Activated T-cell treated with anti-CD3 and anti-CD28 coated beads for 48 hours (primary cell): ENCODE measurements at places on chromosomes 11 and 22.

DNA sequence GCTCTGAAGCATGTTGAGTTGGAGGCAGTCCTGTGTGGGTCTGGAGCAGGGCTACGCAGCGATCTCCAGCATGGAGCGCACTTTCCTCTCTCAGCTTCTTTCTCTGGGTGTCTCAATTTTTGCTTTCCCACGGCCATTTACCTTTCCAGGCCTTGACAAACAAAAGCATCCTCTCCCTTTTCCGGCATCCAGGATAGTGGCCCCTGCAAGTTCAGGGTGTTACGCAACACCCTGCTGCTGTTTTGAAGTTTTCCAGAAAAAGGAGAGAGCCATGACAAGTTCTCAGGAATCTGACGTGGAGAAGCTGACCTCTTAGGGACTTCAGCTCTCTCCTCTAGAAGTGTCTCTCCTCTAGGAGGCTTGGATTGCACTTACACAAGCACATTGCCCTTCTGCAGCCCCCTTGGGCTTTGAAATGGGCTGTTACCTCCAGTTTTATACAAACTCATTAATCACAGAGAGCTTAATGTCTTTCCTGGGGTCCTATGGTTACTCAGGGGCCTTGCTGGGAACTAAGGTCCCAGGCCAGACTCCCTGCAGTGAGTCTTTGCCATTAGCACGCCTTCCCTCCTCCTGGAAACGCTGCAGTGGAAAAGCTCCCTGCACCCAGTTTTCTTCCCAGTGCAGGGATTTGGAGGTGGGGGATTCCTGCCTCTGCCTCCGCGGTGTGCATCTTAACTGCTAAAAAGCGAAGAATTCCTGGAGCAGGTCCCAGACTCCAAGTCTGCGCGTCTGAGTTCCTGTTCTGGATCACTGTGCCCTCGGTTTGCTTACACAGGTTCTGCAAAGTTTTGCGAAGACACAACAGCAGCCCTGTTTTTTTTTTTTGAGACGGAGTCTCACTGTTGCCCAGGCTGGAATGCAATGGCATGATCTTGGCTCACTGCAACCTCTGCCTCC, 80.4 kb downstream of the BARX2 start:
- no peak for DNase-seq

DNA sequence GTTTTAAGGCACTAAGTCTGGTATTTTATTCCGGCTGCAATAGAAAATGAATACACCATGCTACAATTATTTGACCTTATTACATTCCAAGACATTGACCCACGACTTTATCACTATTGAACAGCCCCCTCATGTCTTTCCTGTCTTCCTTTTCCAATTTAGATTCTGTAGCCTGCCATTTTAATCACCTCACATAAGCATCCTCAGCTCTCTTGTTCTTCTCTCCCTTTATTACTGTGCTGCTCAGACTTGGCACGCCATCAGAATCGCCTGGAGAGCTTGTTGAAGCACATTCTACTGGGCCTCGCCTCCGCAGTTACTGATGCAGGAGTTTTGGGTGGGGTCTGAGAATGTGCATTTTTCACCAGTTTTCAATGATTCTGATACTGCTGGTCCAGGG, 38.7 kb upstream of the SWAP70 start:
- DNase-seq, result no peak

- no peak for DNase-seq
Measured at GRCh38 chr11:102317768-102318103, 452 bp downstream of the BIRC3 start.

DNA sequence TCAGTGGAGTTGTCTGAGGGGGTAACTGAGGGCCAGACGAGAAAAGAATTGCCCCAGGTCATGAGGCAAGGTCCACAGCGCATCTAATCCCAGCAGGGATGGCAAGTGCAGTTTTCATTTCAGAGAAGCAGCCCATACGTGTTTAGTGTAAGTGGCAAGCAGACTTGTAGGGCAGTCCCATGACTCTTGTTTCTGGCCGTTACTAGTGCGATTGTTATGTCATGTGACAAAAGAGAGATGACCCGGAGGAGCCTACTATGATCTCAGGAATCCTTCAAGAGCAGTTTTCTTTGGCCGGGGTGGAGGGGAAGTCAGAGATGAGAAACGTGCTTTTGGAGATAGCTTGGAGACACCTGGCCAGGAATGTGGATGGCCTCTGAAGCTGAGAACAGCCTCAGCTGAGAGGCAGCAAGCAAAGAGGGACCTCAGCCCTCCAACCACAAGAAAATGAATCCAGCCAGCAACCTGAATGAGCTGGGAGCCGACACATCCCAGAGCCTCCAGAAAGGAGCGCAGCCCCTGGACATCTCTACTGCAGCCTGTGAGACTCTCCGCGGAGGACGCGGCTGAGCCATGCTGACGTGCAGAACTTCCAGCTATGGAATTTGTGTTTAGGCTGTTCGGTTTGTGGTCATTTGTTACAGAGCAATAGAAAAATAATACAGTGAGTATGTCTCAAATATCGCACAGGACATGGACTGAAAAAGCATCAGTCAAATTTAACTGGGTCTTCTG, 44.1 kb upstream of the CDON start:
- DNase-seq, result no peak

GRCh38 chr22:49668402-49668801, 159.3 kb downstream of the BRD1 start:
- DNase-seq, result no peak
